ENCODE measurements at places on chromosomes 5 and 9.

GRCh38 chr9:2144619-2145018 is 129.5 kb downstream of the SMARCA2 start:
- no peak for DNase-seq

GRCh38 chr5:150516011-150516410 is 8.1 kb downstream of the NDST1 start:
- no peak for DNase-seq

- no peak for DNase-seq
Measured at GRCh38 chr9:124258607-124259157, 933 bp downstream of the NEK6 start.

GRCh38 chr5:74422671-74423070 is 217.9 kb downstream of the ENC1 start:
- no peak for DNase-seq

GRCh38 chr9:130936285-130937117 is 2.5 kb downstream of the FIBCD1 start:
- no peak for DNase-seq

GRCh38 chr9:117815315-117815714 is 111.1 kb downstream of the TLR4 start:
- DNase-seq, result no peak

DNA sequence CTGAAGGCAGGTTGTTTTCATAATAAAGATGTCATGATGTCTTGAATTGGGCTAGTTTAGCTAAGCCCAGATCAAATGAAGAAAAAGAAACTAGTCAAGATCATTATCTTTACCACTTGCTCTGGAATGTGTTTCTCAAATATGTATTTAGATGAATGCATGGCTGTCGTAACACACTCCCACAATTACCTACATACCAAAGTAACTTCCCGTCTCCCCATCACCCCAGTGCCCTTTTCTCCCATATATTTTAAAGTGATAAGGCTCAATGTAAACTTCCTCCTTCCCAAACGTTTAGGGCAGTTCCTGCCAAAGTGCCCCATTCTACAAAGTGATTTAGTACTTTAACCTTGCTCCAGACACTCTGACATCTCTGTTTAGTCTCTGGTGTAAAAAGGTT is 61.4 kb downstream of the SLC1A3 start:
- no peak for DNase-seq

DNA sequence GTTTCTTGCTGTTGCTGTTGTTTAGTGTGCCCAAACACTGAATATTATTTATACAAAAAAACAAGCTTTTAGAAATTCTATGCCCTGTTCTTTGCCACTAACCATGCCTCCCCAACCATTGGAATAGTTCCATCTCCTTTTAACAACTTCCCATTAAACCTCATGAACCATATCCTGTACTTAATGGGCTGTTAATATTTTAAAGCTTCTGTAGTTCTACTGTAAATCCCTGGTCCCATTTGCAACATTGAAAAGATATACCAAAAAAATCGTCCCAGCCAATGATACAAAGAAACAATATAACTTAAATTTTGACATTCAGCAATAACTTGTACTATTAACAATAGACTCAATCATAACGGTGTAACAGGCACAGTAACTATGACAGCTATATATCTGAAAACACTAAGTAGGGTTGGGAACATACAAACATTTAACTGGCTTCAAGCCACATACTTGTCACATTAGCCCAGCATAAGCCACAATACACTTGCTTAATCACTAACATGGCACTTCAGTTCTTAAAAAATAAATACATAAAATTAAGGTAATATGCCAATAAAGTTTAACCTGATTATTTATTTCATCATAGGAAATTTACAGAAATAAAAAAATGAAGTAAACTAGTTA is 86.1 kb downstream of the ADAMTS6 start:
- DNase-seq, result no peak

GRCh38 chr9:84758817-84759216 is 89.3 kb downstream of the NTRK2 start:
- DNase-seq, result no peak

GRCh38 chr5:14838396-14839319 is 32.9 kb downstream of the ANKH start:
- DNase-seq, result no peak

DNA sequence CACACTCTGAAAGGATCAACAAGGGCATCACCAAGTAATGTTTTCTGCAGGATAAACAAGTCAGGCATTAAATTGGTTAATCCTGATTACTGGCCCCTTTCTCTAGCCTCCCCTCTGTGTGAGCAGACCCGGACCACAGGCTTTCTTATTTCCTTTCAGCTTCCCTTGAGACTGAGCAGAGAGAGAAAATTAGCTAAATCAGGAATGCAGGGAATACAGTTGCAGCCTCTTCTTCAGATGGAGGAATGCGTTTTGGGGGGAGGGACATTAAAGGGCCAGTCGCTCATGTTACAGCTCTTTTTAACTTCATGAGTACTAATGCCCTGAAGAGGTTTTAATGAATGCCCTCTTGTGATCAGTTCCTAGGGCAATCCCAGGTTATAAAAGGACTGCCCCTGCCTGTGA is 19.8 kb downstream of the PCDHAC2 start:
- no peak for DNase-seq

GRCh38 chr9:84669288-84670137 is at the start of gene NTRK2:
Gene NTRK2, plus strand, starts transcription at chr9:84669729. Its CDS starts 1,020 bp downstream, at chr9:84670749.
- no peak for DNase-seq

DNA sequence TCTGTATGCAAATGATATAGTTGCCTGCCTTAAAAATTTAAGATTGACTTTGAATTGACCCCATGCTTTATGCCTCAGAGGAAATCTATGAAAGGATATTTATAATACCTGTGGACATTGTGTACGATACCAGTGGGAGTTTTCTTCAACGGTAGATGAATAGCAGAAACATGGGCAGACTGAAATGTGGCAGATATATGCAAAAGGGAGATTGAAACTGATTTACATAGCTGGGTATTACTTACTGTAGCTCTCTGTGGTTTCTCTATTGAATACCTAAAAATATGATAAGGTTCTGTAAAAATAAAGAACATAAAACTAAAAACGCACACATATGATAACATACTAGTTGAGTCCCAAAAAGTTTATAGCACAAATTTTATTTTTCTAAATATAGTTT is 345.2 kb upstream of the PCSK5 start:
- no peak for DNase-seq

- no peak for DNase-seq
Measured at GRCh38 chr5:2917093-2917492, 165.6 kb upstream of the IRX2 start.

- no peak for DNase-seq
Measured at GRCh38 chr5:137461391-137462264, 37.5 kb downstream of the SPOCK1 start.

GRCh38 chr9:104556830-104557634 is 11.9 kb upstream of the OR13C8 start:
- no peak for DNase-seq

DNA sequence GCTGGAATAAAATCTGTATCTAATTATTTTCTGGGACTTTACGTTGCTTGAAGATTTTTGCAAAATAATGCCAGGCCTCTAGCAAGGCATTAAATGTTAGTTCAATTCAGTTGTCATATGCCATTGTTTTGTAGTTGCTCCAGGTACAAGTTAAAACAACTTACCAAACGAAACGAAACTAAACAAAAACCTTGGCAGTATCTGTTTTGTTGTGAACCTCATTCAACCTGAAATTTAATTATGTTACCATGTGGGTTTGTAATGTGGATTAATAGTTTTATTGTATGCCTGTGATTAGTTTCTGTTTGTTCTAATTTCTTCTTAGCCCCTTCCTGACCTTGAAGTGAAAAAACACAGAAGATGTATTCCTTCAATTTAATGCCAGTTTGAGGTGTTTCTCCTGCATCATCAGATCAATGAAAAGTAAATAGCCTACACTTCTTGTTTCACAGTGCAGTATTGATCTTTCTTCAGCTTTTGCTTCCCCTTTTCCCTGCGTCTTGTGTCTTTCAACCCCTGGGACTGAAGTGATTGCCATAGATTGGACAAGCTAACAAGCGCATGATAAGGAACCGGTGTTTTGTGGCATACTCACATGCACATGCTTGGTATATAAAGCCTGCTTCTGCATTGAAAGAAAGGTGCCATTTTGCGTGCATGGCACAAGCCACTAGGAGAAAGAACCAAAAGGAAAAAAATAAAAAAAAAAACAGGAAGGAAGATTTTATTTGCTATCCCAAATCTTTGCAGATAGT is 699.0 kb upstream of the ARRDC3 start:
- no peak for DNase-seq

GRCh38 chr5:41253109-41253508 is 39.8 kb upstream of the C6 start:
- DNase-seq, result no peak

GRCh38 chr5:9557696-9558095 is 11.8 kb upstream of the SEMA5A start:
- no peak for DNase-seq

DNA sequence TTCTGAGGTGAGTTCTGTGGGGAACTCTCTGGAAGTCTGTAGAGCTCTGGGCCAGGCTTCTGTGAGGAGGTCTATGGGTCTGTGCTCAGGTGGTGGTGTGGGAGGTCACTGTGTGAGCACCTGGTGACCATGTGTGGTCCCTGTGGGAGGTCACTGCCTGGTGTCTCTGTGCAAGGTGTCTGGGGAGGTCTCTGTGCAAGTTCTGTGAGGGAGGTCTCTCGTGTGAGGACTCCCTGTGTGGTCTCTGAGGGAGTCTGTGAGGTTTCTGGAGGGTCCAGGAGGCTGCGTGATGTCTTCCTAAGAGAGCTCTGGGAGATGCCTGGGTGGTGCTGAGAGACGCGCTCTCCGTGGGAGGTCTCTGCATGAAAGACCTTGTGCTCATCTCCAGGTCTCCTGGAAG is 6.0 kb upstream of the SPATA31E1 start:
- DNase-seq, result no peak

GRCh38 chr5:9686216-9686615 is 56.1 kb upstream of the TAS2R1 start:
- no peak for DNase-seq

- DNase-seq, result no peak
Measured at GRCh38 chr5:76524101-76524835, 98.9 kb downstream of the F2RL2 start.

DNA sequence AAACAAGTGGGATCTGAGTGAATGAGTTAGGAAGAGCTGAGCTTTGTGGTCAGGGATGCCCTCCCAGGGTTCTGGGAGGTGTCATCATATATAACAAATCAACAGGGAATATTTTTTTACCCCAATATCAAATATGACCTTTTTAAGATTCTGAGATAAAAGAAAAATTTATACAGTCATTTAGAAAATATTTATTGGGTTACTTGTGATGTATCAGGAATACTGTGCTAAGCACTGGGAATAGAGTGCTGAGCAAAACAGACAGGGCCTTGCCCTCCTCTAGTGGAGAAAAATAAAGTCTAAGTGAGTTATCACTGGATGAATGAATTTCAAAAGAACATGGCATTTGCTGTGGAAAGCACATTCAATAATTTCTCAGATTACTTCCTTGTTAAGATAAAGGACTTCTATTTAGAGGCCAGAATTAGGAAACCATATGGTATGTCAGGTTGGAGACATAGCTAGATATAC is 102.9 kb downstream of the BOD1 start:
- no peak for DNase-seq

GRCh38 chr9:125323615-125324014 is 62.0 kb downstream of the GAPVD1 start:
- no peak for DNase-seq

DNA sequence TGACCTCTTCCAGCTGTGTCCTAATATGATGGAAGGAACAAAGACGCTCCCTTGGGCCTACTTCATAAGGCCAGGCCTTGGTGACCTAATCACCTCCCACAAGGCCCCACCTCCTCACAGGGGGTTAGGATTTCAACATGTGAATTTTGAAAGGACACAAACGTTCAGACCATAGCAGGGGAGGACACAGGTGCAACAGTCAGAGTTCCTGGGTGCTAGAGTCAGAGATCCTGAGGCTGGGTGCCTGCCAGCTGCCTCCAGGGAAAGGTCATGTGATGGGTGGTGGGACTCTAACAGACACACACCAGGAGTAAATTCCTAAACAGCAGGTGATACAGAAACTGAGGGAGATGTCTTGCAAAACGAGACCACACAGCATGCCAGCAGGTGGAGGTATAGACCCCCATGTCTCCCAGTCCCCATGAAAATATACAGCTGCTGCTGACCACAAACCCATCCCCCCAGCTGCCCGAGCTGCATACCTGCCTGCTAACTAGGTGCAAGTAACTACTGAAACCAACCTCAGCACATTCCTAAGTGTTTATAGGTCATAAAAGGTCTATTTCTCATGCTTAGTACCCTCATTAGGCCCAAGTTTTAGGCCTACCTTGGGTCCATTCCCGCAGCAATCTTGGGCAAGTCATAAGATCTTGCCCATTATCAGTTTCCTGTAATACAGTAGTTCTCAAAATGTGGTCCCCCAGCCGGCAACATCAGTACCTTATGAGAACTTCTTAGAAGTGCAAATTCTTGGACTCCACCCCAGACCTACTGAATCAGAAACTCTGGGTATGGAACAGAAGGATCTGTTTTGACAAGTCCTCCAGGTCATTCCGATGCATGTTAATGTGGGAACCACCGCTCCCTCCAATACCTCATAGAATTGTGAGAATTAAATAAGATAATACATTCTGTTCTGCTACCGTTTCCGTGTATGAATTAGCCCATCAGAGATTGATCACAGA is 245.3 kb downstream of the ENC1 start:
- no peak for DNase-seq

- DNase-seq, result no peak
Measured at GRCh38 chr5:170541146-170541769, 37.4 kb downstream of the KCNIP1 start.

DNA sequence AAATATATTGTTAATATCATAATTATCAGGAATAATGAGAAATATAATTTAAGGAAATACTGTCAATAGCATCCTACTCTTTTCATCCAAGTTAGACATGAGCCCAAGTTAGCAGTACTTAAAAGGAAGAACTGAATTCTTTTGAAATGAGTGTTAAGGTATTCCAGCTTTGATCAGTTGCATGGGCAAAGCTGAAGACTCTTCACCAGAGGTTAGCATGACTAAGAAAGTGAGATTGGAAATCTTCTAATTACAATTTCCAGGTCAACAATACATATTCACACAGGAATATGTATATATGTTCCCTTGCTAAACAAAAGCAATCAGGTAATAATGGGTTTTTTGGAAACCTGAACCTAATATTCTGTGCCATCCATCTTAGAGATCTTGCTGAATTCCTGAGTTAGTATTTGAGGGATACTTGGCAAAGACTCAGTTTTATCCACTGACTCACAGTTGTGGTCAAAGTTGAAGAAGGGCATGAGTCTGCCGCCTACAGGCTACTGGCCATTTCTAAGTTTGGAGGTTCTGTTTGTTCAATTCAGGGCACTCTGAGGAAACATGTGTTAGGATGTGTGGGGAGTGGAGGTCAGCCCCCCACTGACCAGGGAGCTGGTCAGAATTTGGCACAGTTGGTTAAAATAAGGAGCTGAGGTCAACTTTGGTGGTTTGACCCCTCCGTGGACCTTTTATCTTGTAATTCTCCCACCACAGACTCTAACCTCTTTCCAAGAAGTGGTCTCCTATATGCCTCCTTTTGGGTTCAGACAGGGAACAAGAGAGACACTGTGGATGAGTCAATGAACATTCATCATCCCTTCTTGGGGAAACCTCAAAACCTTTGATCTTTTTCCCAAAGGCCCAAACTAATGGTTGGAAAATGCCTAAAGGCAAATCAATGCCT is 118.3 kb downstream of the PIK3R1 start:
- no peak for DNase-seq

All from activated CD8-positive, alpha-beta memory T cell treated with anti-CD3 and anti-CD28 coated beads for 4 hours (primary cell).